ENCODE measurements at places on chromosomes 11 and 22. TPM values are rescaled to one million over a fixed set of nuclear protein-coding genes. Genes with fewer than 3 reads are reported as not detected.

DNA sequence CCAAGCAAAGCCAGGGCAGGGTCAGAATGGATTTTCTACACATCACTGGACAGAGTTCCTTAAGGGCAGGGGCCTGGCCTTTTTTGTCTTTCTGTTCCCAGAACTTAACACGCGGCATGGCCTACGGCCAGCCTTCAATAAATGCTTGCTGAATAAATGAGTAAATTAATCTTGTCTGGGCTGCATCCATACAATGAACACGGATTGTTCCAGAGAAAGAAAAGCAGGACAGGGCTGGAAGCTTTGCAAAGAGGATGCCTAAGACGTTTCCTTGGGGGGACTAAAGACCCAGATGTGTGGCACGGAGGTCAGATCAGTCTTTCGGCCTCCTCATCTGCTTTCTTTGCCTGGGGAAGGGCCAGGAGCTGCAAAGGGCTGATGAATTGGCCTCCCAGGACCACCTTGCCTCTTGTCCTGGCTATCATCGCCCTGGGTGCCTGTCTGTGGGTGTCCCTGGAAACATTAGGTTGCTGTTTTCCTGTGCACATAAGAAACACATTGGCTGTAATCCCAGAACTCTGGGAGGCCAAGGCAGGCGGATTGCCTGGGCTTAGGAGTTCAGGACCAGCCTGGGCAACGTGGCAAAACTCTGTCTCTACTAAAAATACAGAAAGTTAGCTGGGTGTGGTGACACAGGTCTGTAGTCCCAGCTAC lies 20.8 kb upstream of the RFPL3 start:
- DNase-seq = no peak

ACER3 gene
- total RNA-seq = 16.0 TPM

NFRKB gene
- total RNA-seq = 23.3 TPM

KCNA4 gene
- 4.6 TPM for total RNA-seq

FAM181B gene
- total RNA-seq = 8.7 TPM

Data from cerebellum (tissue), 4 donors.